ENCODE measurements at places on chromosomes 5 and 9.
A peak's percentile ranks its signal among the peaks of the same experiment; 100 is the strongest.

DNA sequence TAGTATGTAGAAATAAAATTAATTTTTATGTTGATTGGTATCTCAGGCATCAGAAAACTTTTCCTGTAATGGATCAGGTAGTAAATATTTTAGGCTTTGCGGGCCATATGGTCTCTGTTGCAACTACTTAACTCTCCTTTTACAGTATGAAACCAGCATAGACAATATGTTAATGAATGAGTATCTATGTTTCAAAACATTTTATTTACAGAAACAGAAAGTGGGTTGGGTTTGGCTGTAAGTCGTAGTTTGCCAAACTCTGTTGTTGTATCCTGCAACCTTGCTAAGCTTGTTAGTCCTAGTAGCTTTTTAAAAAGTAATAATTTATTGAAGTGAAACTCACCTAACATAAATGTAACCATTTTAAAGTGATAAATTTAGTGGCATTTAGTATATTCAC lies 132.1 kb downstream of the NR3C1 start:
- DNase-seq = no peak

DNA sequence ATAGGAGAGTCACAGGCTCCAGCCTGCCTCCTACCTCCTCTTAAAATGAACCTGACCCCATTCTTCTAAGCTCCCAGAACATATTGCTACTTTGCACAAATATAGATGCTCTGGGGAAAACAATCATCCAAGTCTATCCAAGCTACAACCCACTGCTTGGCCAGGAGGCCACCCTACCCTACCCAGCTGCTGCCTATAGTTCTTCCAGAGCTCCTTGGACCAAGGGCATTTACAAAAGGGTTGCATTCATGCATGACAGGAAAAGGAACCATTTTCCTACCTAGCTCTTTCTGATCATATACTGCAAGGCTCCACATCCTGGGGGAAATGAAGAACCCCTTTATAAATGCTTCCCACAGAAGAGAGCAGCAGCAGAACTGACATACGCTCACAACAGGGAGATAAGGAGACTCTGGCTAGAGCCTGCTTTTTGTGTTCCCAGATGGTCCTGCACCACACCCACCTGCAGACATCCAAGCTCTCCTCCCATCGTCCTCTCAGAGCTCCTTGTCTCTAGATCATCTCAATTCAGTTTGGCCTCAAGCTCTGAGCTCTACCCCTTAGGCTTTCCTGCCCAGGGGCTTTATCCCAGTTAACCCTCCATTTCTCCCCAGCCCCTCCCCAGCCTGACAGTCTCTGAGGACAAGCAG lies 185.5 kb downstream of the SPOCK1 start:
- DNase-seq = no peak

GRCh38 chr5:181121675-181122561 lies 9.1 kb downstream of the OR2V1 start:
- no peak for DNase-seq

GRCh38 chr5:172383191-172383802 lies 71.0 kb downstream of the SH3PXD2B start:
- DNase-seq = no peak

GRCh38 chr9:135468854-135469521 lies 10.6 kb upstream of the PPP1R26 start:
- DNase-seq = no peak

- DNase-seq = no peak
Observed at GRCh38 chr9:111514967-111515366, 10.0 kb upstream of the ZNF483 start.

DNA sequence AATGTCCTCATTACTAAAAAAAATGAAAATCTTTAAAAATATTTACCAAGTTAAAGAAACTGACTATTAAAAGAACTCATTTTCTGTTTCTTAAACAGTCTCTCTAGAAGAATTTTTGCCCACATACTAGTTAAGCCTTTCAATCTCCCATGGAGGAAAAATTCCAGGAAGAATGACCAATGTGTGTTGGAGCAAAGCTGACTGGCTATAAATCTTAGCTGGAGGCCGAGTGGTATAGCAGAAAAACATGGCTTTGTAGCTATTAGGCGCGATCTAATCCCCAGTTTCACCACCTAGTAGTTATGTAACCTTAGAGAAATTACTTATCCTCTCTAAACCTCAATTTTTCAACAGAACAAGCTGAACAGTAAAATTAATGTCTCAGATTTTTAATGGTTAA lies 135.5 kb upstream of the PRLR start:
- DNase-seq = no peak

DNA sequence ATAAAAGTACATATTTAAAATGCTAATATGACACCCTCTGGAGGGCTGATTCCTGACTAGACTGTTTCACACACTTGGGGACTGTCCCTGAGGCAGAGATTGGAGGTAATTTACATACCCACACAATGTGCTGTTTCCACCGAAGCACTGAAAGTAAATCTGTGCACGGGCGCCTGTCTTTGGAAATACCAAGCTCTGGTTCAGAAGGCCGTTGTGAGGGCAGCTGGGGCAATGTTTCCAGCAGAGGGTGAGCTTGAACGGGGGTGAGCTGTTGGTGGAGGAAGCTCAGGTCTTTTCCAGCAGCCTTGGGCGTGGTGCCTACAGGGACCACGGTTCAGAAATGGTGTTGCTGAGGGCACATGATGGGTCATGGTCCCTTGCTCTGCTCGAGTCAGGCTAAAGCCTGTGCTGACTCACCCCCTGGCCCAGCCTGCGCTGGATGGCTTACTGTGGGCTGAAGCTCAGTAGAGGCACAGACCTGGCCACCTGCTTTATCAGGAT lies 25.8 kb upstream of the HMCN2 start:
- DNase-seq = no peak

DNA sequence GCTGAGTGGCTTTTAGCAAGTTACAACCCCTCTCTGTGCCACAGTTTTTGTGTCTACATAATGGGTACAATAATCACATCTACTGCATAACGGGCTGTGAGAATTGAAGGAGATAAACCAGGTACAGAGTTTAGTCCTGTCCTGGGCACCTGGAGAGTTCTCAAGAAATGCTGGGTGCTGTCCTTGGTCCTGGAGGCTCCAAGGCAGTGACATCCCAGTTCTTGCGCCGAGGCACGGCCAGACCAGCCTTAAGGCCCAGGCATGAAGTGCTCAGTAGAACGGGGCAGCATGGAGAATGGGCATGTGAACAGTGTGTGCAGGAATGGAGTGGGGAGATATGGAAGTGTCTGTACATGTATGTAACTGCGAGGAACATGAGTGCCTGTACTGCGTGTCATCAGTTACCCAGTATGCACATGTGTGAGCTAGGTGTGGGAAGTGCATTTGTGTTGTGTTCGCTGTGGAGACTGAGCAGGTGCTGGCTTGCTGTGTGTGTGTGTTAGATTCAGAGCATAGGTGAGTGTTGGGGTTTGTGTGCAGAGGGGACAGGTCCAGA lies 6.3 kb upstream of the UNC5A start:
- DNase-seq = no peak

GRCh38 chr9:116656501-116656971 lies 30.6 kb upstream of the TRIM32 start:
- no peak for DNase-seq

- no peak for DNase-seq
Observed at GRCh38 chr9:84174486-84174885, 166.1 kb downstream of the SLC28A3 start.

DNA sequence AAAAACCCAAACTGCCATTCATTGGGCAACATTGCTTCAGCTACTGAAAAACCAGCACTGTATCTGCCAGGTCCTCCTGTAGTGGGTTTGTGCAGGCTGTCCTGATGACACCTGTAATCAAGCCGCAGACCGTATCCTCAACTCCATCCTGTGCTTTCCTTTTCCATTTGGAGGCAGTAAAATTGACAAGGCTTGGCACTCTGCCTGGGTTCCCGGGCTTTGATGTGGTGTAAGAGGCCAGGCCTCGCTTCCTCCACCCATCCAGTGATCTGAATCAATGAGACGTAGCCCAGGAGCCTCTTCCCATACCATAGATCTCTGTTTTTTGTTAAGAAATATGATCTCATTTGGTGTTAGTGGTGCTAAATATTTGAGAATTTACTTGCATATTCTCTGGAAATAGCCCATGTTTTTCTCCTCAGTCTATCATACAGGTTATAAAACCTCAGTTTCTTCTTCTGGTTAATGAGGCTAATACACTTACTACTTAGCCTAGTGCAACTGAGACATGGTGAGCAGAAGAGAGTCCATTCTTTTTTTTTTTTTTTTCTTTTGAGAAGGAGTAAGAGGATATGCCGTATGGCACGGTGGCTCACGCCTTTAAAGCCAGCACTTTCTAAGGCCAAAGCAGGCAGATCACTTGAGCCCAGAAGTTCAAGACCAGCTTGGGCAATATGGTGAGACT lies 34.8 kb downstream of the LSM11 start:
- DNase-seq = no peak

- no peak for DNase-seq
Observed at GRCh38 chr5:56330167-56330566, 97.0 kb upstream of the ANKRD55 start.

DNA sequence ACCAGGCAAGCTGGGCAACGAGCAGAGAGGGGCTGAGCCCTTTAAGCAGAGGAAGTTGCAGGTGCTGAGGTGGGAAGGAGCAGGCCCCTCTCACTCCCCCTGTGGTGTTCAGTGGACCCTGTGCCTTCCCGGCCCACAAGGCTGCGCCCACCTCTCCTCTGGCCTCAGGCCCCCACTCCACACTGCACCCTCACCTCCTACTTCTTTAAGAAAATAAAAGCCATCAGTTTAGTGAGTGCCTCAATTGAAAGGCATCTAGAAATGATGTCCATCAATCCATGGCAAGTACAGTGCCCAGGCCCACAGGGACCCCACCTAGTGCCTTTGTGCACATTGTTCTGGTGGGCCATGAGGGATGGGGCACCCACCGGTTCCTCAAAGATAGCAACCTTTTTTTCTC lies 158.0 kb downstream of the PAX5 start:
- no peak for DNase-seq

GRCh38 chr9:121282277-121283079 lies 14.5 kb downstream of the GSN start:
- peak; percentile 66 for DNase-seq

DNA sequence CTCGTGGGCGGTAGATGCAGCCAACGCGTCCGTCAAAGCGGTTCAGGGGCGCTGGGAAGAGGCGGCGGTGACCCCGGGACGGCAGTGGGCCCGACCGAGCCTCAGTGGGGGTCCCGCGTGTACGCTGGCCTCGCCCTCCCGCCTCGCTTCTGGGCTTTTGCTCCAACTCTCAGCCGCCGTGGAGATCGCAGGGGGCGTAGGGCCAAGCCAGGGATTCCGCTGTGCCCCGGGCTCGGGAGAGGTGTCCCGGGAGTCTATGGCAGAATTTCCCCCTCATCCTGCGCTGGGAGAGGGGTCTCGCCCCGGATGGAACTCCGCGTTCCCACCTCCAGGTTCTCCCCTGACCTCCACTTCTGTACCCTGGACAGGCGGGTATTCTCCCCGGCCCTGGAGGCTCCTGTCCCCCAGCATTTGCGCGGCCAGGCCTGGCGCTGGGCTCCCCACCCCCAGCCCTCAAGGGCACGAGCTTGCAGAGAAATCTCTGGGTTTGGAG lies 131.9 kb downstream of the MRPL36 start:
- DNase-seq = no peak

GRCh38 chr5:170532935-170533334 lies 29.1 kb downstream of the KCNIP1 start:
- DNase-seq = no peak

DNA sequence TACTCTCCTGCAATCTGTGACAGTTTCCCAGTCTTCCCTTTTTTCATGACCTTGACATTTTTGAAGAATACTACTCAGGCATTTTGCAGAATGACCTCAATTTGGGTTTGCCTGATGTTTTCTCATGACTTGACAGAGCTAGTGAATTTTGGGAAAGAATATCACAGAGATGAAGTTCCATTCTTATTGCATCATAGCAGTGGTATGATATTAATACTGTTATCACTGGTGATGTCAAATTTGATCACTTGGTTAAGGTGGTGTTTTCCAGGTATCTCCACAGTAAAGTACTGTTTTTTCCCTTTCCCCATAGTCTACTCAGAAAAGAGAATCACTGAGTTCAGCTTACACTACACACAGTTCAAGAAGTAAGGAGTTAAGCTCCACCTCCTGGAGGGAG lies 56.2 kb upstream of the XPA start:
- DNase-seq = no peak

DNA sequence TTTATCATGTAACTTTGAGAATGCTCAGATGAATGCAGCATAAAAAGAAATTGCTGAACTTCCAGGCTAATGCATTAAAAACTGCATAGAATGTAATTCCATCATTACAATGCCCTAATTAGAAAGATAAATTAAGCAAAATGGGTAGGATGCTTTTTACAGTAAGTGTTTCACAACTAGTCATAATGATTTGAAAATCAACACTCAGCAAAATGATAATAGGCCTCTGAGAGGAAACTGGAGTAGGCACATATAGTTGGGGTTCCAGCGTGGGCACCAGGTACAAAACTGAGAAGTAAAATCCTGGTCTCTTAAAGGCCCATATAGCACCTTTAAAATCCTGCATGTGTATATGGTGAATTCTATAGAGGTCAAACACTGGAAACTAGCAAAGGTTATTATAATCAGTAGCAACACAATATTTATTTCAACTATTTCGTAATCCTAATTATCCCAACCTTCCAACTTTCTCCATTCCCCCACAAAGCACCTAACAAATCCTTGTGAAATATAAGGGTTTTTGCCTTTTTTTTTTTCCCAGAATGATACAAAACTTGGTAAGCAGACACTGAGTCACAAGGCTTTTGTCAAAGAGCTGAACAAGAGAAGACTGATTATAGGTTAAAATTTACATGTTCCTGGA lies 108.0 kb upstream of the NR5A1 start:
- no peak for DNase-seq

DNA sequence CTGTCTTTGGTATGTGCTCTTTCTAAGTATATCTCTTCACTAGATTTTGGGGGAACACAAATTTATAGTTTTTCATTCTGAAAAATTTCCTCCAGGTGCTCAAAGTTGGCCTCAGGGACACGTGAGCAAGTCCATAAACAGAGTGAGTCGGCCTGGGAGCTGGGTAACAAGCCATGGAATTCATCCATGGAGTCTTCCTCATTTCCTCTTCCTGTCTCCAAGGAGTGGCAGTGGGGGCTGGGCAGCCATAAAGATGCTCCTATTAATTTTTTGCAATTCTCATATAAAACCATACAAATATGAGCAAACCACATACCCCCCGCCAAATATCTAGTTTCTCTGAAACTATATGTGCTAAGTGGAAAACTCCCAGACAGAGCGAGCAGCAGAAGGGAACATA lies 136.6 kb upstream of the OTULINL start:
- DNase-seq = no peak

GRCh38 chr5:72065751-72066255 lies 41.5 kb upstream of the MAP1B start:
- no peak for DNase-seq

DNA sequence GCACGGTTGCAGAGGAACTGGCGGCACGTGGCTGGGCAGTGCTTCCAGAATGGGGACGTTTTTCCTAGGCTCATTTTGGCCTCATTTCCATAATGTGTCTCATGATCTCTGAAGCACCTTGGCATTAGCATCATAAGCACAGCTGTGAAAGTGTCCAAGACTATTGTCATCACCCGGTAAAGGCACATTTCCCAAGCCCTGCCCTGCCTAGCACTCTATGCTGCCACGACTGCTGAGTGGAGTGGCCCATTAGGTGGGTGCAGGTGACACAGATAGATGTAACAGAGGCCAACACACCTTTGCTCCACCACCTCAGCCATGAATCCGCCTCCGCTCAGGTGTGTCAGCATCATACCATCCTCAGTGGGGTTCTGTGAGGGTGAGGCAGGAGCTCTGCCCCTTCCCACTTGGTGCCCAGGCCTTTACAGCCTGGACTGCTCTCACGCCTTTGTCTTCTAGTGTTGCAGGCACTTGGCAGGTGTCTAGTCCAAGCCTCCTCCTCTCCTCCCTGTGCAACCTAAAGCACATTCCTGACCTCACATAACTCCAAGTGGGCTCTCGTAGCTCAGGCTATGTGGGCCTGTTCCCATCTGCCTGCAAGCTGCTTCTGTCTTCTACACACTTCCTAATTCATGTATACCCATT lies 213.0 kb downstream of the FSTL4 start:
- no peak for DNase-seq
